NCI-H1417 treated with DMSO at 0.1 percent for 48 hours (cell line): ENCODE measurements at places on chromosomes 5 and 9.

GRCh38 chr9:136140966-136141365, 22.3 kb upstream of the TMEM250 start:
- no peak for DNase-seq

DNA sequence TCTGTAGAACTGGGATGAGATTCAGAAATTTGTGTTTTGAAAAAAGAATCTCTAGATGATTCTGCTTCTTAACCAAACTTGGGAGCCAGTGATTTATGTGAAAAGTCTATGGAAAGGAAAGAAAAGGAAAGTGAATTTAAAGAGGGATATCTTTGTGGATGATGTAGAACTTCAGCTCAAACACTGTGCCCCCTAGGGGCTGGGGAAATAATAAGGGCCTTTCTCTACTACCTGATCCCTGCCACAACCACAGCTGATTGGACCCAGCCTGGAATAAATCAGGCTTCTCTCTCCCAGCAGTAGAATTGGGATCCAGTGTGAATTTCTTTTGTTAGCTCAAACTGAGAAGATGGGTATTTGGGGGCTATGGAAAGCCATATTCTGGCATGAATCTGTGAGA, 155.0 kb downstream of the PRELID2 start:
- DNase-seq: no peak

- DNase-seq: no peak
These were observed 238.2 kb downstream of the TLE4 start for GRCh38 chr9:79809931-79810330.

GRCh38 chr5:170749911-170750431, 33.6 kb upstream of the GABRP start:
- no peak for DNase-seq

- no peak for DNase-seq
These were observed 15.1 kb downstream of the TIMD4 start for GRCh38 chr5:156947925-156948324.

GRCh38 chr5:170310256-170310926, 12.8 kb upstream of the LCP2 start:
- DNase-seq: no peak

DNA sequence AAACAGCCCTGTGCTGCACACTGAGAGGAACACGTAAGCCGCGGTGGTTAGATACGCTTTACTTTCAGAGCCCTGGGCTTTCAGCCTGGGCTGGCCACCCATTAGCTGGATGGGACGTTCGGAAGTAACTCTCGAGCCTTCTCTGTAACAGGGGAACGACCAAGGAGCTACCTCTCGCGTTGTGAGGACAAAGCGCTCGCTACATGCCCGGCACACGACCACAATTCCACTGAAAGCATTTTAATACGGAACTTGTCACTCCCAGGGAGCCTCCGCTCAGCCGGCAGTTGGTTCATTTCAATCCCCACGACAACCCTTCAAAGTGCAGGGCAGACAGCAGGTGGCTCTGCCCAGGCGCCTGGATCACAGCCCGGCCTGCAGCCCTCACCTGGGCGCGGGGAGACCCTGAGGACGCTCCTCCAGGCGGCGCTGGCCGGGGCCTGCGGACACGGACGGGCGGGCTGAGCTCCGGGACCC, 368 bp downstream of the SURF1 start:
- no peak for DNase-seq

DNA sequence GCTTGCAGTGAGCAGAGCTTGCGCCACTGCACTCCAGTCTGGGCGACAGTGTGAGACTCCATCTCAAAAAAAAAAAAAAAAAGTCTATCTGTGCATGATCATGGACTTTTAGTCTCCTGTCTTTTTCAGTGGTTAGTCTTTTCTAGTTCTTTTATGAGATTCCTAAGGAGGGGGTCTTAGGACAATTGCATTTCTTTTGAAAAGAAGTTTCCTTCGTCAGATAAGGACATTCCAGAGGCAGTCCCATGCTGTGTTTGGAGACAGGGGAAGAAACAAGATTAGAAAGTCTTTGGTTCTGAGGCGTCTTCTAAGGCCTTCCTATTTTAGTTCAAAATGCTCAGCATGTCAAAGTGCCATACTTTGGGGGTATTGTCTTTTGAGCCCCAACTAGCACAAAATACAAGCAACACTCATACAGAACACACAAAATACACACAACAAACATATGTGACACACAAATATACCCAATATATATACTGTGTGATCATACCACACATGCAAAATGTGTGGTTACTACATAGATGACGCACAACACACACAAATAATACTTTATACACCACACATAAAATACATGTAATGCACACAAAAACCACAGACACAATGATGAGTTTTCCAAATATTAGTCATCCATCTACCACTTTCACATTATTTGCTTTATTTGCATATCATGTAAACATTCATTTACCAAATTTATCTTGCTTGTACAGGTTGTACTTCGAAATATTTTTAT, 394.5 kb downstream of the SPATA31D1 start:
- no peak for DNase-seq

DNA sequence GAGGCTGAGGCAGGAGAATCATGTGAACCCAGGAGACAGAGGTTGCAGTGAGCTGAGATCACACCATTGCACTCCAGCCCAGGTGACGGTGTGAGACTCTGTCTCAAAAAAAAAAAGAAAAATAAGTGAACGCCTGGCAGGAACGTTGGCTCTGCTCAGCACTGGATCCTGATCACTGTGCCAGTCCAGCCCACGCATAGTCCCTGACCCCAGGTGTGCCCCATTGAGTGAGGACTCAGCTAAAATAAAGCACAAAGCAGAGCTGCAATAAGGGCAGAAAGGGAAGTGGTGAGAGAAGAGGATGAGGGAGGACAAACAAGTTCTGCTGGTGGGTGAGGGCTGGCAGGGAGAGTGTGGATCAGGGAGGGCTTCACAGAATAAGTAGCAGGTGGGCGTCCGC, 4.3 kb downstream of the GRHPR start:
- DNase-seq: no peak

GRCh38 chr5:103139264-103139865, 19.3 kb downstream of the PPIP5K2 start:
- DNase-seq: peak; percentile 5
